ENCODE measurements at places on chromosomes 4 and X.

GRCh38 chr4:87489678-87490077 lies 39.5 kb downstream of the SPARCL1 start:
- no peak for DNase-seq

DNA sequence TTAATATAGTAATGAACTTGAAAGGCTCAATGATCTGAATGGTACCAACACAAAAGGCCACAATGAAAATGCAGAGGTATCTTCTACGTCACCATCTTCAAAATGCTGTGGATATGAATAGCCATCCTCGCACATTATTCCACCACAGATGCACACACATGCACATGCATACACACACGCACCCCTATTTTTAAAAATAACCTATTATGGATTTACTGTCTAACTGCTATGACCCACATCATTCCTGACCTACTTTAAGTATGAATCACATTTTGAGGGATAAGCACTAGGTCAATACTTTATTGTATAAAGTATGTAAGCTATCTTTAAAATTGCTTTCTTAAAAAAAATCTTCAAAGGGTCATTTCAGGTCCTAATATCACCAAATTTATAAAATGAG lies 24.4 kb upstream of the CORIN start:
- no peak for DNase-seq

GRCh38 chrX:154987940-154988339 lies 34.6 kb downstream of the F8 start:
- DNase-seq: no peak

DNA sequence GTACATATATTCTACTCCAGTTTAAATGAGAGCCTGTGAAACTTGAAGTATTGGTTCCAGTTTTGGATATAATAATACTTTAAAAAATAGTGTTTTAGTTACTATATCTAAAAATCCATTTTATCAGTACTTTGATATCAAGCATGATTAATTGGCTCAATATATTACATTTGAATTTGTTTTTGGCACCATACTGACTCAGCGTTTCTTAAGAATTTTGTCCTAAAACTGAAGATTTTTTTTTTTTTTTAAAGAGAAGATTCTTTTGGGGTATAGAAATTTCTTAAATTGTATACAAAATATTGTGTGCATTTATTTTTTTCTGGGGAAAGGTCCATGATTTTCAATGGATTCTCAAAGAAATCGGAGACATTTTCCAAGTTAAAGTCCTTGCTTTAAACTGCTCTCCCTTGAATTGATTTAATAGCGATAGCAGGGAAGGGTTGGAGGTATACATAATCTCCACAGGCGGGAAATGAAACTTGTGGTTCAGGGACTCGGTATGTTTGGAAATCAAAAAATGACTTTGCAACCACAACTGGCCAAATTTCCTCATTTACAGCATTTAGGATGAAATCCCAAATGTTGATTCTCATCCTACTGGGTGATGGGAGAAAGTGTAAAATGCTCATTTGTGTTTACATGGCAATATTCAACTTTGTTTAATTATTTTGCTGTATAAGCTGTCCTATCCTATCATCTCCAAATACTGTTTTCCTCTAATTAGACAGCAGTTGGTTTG lies 62.3 kb downstream of the TMA16 start:
- DNase-seq: no peak

Data from GM12891 (cell line).